Activated T-cell treated with anti-CD3 and anti-CD28 coated beads for 4 hours (primary cell): ENCODE measurements at places on chromosomes 4 and X.

- no peak for DNase-seq
Observed at GRCh38 chr4:105837037-105837436, 58.2 kb upstream of the NPNT start.

- no peak for DNase-seq
Observed at GRCh38 chr4:123575291-123575690, 178.7 kb downstream of the SPRY1 start.

DNA sequence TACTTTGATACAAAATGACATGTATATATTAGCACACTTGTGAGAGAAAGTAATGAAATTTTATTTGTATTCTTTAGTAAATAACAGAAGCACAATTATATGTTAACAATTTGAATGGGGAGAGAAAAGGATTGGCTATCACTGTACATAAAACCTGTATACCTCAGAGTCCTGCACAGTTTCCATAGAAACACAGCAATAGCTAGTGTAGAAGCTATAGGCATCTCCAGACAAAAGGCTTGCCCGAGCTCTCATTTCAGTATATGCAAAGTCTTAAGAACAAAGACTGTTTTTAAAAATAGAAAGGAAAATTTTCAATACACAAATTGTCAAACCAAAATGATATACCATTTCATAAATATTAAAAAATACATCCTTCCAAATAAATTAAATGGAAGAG, 38.5 kb downstream of the GPM6A start:
- DNase-seq = no peak

DNA sequence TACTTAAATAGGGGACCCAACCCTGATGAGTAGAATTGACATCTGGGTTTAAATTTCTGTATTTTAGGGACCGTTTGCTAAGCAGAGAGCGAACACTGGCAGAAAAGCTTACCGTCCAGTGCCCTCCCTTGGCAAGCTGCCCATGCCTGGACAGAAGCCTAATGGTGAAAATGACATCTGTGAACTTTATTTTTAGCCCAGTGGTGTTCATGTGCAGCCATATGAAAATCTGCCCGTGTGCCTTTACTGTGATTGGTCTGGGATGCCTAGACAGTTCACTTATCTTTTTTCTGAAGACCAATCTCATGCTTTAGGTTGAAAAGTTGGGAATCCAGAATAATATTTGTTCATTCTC, 1.1 kb downstream of the STBD1 start:
- no peak for DNase-seq

DNA sequence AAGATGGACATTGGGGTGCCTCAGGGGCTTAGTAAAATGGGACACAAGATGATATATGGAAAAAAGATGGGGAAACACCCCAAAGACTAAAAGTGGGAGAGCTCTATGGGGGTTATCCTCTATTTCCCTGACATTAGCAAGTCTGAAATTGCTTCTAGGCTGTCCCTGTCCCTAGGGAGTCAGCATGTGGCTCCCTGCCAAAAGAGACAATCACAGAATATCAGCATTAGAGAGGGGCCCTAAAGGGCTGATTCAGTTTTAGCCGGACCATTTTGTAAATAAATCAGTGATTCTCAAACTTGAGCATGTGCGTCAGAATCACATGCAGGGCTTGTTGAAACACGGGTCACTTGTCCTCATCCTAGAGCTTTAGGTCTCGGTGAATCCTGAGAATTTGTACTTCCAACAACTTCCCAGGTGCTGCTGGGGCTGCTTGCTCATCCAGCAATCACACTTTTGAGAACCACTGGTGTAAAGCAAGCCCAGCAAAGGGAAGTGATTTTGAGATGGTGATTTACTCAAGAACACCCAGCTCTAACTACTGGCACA, 165.3 kb upstream of the DGKK start:
- DNase-seq = no peak

- no peak for DNase-seq
Observed at GRCh38 chr4:5746250-5746649, 35.2 kb downstream of the EVC start.
